ENCODE measurements at places on chromosomes 11 and 22.

GRCh38 chr11:46278387-46279125 lies 1.1 kb downstream of the CREB3L1 start:
- H3K27me3 ChIP-seq: peaks cover 61% of the 10 kb centered on the region
- no peak for DNase-seq
- no peak overlapping the region for H3K4me3 ChIP-seq
- no peaks in the 10 kb centered on the region for H3K36me3 ChIP-seq
- H3K27ac ChIP-seq: no peak overlapping the region
- H3K4me1 ChIP-seq: peaks cover 2% of the 10 kb centered on the region

DNA sequence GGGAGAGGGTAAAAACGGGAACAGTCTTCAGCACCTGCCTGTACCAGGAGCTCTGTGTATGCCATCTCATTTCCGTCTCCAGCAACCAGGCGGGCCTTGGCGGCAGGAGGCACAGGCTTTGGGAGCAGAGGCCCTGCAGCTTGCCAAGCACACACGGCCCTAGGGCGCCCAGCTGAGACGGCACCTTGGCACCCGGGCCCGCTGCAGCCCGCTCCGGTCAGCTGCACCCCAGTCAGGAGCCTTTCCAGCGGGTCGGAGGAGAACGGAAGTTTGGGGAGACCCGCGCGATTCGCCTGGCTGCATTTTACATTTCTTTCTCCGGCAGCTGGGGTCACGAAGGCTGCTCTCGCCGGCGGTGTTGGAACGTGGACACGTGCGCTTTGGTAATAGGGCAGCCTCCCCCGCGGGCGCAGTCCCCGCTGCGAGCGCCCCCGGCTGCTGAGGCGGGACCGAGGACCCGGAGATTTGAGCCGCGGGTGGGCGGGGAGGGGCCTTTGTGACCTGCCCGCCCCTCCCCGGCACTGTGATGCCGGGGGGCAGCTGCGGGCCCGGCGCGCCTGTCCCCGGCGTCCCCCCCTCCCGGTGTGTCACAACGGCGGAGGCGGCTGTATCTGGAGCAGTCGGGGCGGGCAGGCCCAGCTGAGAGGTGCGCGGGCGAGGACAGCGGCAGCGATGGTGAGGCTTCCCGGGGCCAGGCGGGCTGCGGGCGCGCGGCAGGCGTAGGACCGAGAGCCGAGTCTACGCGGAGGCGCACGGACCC lies at the start of gene TUBA8:
TSS of gene TUBA8 (plus strand) at position 616 of the 760 bp plus-strand sequence. CDS start at position 673, 57 bp downstream.
- H3K27me3 ChIP-seq: peaks cover 37% of the 10 kb centered on the region
- peaks cover 27% of the 10 kb centered on the region for H3K4me1 ChIP-seq
- H3K27ac ChIP-seq: no peak within 1 kb of the TSS
- peaks cover 10% of the 10 kb centered on the region for H3K36me3 ChIP-seq

DNA sequence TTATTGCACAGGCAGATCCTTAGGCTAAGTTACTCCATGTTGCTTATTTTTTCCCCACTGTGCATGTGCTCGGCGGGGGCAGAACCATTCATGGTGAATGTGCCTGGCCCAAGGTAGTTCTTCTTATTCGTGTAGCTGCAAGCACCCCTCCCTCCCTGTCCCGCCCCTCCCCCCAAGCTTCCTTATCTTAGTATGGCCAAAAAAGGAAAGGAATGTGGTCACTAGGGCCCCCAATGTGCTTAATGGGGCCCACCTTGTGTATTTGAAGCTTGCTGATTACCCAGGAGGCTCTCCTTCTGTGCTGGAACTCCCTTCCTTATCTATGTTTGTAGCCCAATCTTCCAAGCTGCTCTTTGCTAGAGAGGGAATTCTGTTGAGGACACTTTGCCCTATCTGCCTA lies 1259.7 kb upstream of the RAG2 start:
- no peaks in the 10 kb centered on the region for H3K4me1 ChIP-seq
- H3K27me3 ChIP-seq: no peaks in the 10 kb centered on the region
- no peak for DNase-seq
- H3K36me3 ChIP-seq: no peaks in the 10 kb centered on the region
- H3K27ac ChIP-seq: no peak overlapping the region
- H3K4me3 ChIP-seq: no peak overlapping the region

DNA sequence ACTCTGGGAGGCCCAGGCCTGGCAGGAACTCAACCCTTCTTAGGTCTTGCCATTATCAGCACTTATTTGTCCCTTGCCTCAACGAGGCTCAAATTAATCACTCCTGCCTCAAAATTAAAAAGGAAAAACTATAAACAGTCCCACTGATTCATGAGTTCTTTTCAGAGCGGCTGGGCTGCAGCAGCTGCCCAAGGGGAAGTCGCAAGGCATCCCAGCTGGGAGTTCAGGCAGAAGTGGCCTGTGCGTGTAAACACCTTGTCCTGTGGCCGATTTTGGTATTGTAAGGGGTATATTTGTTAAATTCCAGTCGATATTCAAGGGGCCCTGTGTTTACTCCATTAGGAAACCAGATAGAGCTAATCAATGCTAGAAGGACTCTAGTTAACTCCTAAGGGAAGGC lies 213.9 kb upstream of the CADM1 start:
- H3K27ac ChIP-seq: no peak overlapping the region
- H3K4me3 ChIP-seq: no peak overlapping the region
- DNase-seq: no peak
- no peaks in the 10 kb centered on the region for H3K4me1 ChIP-seq

GRCh38 chr11:88363648-88364065 lies 26.1 kb upstream of the CTSC start:
- no peak overlapping the region for H3K27ac ChIP-seq
- H3K27me3 ChIP-seq: no peaks in the 10 kb centered on the region
- peaks cover 48% of the 10 kb centered on the region for H3K4me1 ChIP-seq
- DNase-seq: no peak
- no peak overlapping the region for H3K4me3 ChIP-seq

- peak overlapping the region; percentile 66 for H3K4me3 ChIP-seq
- H3K36me3 ChIP-seq: peaks cover 3% of the 10 kb centered on the region
- H3K27ac ChIP-seq: peak overlapping the region; percentile 34
These were observed 21.3 kb upstream of the RRAS2 start for GRCh38 chr11:14380125-14380936.

DNA sequence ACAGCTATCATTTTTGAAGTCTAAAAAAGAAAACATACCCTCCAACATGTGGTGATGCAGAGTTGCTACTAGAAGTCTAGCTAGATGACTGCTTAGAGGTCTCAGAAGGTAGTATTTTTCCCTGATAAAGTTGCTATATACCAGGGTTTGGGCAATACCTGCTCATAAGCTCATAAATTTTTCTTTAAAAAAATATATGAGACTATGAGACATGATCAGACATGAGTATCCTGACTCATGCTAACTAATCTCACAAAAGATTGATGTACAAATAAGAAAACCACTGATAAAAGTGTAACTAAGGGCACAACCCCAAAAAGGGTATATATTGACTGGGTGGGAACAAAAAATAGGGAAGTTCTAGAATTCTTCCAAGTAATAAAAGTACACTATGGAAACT lies 740.9 kb downstream of the METTL15 start:
- H3K36me3 ChIP-seq: no peaks in the 10 kb centered on the region
- no peaks in the 10 kb centered on the region for H3K27me3 ChIP-seq
- no peak for DNase-seq
- no peaks in the 10 kb centered on the region for H3K4me1 ChIP-seq
- H3K4me3 ChIP-seq: no peak overlapping the region
- H3K27ac ChIP-seq: no peak overlapping the region

Data from activated CD4-positive, alpha-beta T cell treated with anti-CD3 and anti-CD28 coated beads, Interleukin-2, amount 10 ng/mL, durations not matched to agents 7 days and 5 days (primary cell).